ENCODE measurements at places on chromosomes 4 and X.

DNA sequence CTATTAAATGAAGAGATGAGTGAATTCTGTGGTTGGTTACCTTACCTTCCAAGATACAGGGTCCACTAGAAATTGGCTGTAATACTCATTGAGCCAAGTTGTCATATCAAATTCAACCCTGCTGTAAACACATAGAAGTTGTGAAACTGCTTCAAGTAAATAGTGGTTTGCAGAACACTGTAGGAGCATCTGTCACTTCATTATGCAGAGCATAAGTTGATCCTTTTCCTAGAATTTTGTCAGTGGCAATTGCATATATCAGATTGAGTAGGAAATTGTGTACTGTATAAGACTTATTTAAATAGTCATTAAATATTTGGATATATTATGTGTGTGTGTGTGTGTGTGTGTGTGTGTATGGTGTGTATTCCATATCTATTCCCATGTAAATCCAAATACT lies 8.8 kb upstream of the XK start:
- no peak for DNase-seq

DNA sequence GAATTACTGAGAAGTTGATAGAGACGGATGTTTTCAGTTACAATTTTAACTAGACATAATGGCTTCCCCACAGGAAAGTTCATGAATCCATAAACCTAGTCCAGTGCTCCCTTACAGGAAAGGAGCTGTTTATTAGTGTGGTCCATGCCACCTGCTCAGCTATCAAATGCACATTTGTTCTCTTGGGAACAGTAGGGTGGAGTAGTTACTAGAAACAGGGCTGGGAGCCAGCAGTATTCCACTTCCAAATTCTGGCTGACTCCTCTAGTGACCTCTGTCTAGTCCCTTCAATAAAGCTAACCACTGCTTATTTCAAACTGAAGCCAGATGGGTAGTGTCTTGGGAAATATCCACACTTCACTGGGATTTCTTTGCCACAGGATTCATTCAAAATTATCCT lies 88.4 kb upstream of the TLL1 start:
- DNase-seq = peak; percentile 30

GRCh38 chr4:28247805-28248204 lies 1387.2 kb downstream of the STIM2 start:
- DNase-seq = no peak

DNA sequence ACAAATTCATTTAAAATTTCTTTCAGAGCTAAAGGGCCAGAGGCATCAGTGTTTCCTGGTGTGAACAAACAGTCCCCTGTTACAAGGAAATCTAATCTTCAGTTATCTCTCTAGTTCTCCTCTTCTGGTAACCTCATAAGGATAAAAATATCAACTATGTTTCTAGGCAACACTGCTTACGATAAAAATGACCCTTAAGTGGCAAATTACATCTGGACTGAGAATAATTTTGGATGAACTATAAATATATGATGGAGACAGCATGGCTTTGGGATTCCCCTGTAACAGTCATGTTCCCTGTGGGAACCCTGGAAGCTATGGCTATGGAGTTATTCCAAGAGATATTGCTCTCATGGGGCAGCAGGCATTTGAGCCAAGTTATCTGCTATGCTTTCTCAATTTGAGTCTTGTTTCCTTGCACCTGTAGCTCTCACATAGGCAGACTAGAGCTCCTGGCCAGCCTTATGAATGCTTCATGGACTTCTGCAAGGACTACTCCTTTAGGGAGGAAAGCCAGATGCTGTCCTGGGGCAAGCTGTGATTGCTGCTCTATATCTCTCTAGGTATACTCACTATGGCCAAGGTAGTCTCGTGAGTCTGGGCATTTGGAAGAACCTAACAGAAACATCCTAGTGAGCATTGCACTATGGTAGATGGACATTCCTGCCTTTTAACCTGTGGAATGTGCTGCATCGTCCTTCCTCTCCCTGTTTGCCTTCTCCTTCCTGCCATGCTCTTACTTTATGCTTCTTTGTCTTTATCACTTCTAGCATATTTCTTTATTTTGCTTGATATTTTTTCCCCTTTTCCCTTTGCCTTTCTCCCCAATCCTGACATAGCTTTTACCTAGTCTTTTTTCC lies 14.2 kb downstream of the C4orf33 start:
- DNase-seq = no peak
